CD8-positive, alpha-beta memory T cell (primary cell): ENCODE measurements at places on chromosomes 1 and 21. TPM values are rescaled to one million over a fixed set of nuclear protein-coding genes. Genes with fewer than 3 reads are reported as not detected.

Gene HCRTR1
- not detected for polyA plus RNA-seq

Gene OR6N1
- polyA plus RNA-seq = not detected

Gene KRTAP7-1
- not detected for polyA plus RNA-seq

Gene CYYR1
- not detected for polyA plus RNA-seq

Gene CD53
- polyA plus RNA-seq = 1,104 TPM

Gene AVPR1B
- not detected for polyA plus RNA-seq

Gene BRINP2
- not detected for polyA plus RNA-seq

Gene GJA8
- polyA plus RNA-seq = not detected

Gene FAM72D
- not detected for polyA plus RNA-seq

Gene GUCA2B
- not detected for polyA plus RNA-seq

Gene SMG7
- 30.5 TPM for polyA plus RNA-seq

Gene FAM151A
- not detected for polyA plus RNA-seq

Gene KRTAP19-3
- polyA plus RNA-seq = not detected

Gene LCE1B
- polyA plus RNA-seq = not detected

Gene S100A4
- polyA plus RNA-seq = 2,575 TPM

Gene TTC39A
- polyA plus RNA-seq = not detected

Gene SLC39A1
- 39.2 TPM for polyA plus RNA-seq

Gene TCHH
- polyA plus RNA-seq = not detected

Gene TMEM269
- not detected for polyA plus RNA-seq

Gene KLHDC8A
- polyA plus RNA-seq = not detected

Gene RUNX3
- polyA plus RNA-seq = 107 TPM

Gene TRIM67
- polyA plus RNA-seq = not detected

Gene EXTL1
- not detected for polyA plus RNA-seq

Gene TNN
- not detected for polyA plus RNA-seq

Gene RRP1
- polyA plus RNA-seq = 21.8 TPM

Gene TNNI3K
- 0.38 TPM for polyA plus RNA-seq

Gene INTS7
- polyA plus RNA-seq = 11.5 TPM

Gene CSMD2
- polyA plus RNA-seq = not detected

Gene LAMC2
- polyA plus RNA-seq = not detected

Gene PADI1
- polyA plus RNA-seq = not detected

Gene EXO1
- polyA plus RNA-seq = 0.49 TPM
